ENCODE measurements at places on chromosomes 16 and 17.

DNA sequence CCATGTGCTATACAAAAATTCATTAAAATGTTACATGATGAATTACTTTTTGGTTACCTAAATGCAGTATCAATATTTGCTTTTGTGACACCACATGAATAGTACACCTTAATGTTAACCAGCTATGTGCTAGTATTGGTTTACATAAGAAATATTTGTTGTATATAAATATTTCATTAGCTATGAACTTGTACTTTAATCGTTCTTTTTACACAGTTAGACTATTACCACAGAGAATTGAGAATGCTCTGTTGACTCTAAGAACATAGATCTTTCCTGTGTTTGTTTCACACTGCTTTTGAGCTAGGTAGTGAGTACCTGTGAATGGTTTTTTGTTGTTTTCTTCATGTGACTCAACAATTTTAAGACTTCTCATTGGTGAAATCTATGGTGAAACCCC lies 93.4 kb downstream of the KANSL1 start:
- no peak for DNase-seq

- DNase-seq, result no peak
Measured at GRCh38 chr17:36791942-36792475, 145.3 kb upstream of the LHX1 start.

DNA sequence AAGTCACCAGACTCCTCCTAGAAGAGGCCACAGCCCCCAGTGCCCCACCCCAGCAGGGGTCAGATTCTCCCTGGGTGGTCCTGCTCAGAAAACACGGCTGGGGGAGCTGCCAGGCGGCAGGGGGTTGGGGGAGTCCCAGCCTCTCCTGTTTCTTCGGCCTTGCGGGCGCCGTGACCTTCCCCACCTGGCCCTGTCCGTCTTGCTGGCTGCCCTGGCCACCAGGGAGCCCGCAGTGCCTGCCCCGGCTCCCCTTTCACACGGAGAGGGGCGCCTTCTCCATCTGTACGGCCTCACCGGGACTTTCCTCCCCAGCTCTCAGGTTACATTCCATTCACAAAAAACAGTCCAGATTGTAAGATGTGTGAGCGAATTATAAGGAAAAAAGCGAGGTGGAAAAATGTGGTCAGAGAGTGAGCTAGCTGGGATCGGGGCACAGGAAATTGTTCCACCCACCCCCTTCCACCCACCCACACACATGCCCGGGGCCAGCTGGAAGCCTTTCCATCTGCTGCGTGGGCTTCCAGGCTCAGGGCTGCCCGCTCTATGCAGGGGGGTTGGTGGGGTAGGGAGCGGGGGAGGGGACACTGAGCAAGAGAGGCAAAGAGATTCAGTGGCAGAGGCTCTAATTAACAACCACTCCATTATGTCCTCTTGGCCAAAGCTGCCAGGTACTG lies 14.6 kb upstream of the CIBAR2 start:
- no peak for DNase-seq

DNA sequence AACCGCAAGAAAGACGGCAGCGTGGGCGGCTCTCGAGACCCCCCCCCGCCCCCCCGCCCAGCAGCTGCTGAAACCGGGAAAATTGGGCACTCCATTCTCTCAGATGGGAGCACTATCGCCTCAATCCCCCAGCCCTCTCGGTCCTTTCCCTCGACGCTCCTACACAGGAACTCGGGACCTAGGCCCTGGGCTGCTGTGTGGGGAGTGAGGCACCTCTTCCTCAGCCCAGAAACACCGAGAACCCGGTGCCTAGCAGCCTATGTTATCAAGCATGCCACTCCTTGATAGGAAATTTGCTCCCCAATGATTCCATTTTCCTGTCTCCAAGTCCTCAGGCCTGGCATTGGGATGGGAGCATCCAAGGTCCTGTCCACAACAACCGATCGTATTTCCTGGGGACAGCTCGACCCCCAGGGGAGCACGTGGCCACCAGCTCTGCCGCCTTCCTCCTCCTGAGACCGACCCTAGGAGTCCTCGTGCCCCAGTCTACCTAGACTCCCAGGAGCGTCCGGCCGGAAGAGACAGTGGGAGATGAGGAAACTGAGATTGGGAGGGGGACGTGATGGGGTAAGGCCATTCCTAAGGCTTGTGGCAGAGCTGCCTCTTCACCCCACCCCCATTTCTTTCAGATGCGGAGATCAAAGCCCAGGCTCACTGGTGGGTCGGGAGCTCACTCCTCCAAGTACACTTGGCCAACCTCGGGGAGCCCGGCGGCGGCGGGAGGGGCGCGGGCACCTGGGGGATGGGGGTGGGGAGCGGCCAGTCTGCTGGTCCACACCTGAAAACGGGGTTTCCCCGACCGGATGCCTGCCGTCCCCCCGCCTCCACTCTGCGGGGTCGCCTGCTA lies 17.5 kb upstream of the CBX8 start:
- DNase-seq, result no peak

GRCh38 chr16:69371564-69371963 lies 14.2 kb downstream of the TERF2 start:
- no peak for DNase-seq

- DNase-seq, result no peak
Measured at GRCh38 chr17:60525328-60525684, 736 bp downstream of the APPBP2 start.

- DNase-seq, result no peak
Measured at GRCh38 chr16:49499869-49500610, 126.4 kb downstream of the C16orf78 start.

DNA sequence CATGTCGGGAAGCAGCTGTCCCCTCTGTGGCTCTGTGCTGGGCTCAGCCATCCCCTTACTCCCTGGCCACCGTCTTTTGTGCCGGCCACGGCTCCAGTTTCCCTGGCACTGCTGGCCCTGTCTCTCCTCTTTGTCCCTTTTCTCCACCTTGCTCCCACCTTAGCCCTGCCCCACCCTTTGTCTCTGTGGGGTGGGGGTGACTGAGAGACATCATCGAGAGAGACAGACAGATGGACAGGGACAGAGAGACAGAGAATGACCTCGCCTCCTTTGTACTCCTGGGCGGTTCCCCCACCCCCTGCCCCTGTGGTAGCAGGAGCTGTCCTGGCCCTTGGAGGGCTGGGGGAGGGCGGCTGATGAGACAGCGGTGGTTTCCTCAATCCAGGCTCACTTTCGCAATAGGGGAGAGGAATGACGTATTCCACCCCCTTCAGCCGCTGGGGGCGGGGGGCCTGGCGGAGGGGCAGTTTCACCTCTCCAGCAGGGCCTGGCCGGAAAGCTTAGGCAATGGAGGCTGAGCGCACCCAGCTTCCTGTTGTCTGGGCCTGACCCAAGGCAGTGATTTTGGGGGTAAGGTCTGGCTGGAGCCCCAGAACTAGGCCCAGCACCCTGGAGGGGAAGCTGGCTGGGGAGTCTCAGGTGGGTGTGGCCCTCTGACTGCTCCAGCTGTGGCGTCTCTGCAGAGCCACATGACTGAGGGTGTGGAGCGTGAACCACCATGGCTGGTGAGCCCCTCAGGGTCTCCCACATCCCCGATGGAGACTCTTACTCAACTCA lies 7.3 kb downstream of the FMNL1 start:
- peak; percentile 59 for DNase-seq

DNA sequence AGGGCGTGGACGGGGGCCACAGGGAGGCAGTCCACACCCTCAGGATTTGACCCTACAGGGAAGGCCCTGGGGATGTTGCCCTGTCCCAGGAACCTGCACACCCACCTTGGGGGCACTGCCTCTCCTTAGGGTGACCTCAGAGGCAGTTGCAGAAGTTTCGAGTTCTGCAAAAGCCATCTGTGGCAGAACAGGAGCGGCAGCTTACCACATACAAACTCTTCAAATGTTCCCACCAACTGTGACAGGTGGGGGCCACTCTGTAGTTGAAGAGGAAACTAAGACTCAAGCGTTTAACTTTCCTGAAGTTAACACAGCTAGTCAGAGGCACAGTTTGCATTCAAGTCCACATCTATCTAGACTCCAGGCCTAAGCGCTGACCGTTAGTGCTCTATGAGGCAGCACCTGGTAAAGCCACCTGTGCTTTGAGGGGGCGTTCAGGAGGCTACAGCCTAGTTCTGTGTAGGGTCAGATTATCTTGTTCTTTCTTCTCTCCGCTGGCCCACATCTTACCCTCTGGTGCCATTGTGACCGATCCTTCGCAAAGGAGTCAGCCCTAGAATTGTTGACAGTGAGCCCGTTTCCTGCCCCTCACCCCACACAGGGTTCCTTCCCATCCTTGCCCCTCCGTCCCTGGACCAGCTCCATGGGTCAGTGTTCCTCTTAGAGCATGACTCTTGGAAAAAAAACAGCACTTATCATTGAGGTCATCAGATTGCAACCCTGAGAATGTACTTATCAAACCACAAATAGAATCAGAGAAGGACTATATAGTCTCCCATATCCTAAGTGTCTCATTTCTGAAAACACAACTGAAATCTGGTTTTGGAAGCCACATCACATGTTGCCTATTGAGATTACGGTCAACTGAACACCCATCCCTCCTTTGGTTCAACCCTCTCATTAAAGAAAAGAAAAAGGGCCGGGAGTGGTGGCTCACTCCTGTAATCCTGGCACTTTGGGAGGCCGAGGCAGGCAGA lies 45.4 kb downstream of the CDH1 start:
- DNase-seq, result no peak

GRCh38 chr16:3054965-3055733 lies 8.8 kb downstream of the MMP25 start:
- DNase-seq, result no peak

DNA sequence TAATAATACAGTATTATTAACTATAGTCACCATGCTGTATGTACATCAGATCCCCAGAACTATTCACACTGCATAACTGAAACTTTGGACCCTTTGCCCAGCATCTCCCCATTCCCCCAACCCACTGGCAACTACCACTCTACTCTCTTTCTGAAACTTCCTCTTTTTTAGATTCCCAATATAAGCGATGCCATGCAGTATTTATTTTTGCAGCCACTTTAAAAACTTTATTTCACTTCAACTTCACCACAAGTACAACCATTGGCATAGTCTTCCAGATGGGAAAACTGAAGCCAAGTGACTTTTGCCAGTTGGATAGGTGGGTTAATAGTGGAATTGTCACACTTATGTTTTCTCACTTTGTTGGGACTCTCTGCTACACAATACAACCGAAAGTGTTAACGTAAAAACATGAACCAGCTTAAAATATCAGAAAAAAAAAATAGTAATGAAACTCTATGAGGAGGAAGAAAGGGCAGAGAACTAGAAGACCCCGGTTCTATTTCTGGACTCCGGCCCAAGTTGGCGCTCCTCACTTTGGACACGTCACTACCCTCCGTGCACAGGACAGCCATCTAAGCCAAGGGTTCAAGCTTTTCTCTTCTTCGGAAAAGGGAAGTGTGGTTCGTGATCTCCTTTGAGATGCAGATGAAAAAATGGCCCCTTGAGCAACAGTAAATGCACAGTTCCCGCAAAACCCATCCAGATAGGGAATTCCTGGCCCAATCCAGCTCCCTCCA lies 743 bp downstream of the SHCBP1 start:
- no peak for DNase-seq

DNA sequence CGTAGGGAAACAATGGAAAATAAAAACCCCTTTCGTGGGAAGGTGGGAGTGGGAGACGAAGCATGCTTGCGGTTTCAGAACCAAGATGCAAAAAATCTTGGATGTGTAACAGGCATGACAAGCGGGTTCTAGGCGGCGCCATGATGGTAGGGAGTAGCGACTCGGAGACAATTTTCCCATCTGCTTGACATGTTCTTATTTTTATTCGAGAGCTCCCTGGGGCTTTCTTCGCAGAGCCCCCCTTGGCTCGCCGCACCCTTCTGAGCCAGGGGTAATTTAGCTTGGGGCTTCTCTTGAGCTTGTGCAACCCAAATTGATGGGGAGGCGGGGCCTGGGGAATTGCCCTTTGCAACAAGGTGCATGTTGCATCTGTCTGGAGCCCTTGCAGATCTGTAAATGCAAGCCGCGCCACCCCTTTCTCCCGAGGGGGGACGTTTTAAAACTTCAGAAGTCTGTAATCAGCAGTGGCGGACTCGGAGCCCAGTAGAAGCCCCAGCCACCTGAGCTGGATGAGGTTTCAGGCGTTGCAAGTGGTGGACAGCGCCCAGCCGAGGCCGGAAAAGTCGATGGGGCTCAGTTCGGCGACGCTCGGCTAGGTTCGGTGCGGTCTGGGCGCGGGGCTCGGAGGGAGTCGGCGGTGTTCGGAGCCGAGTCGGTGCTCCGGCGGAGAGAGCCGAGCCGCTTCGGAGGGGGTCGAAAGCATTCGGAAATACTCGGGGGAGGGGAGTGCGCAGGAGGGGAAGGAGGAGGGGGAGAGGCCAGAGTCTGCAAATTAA lies 2.9 kb downstream of the GNAO1 start:
- DNase-seq, result peak; percentile 32

DNA sequence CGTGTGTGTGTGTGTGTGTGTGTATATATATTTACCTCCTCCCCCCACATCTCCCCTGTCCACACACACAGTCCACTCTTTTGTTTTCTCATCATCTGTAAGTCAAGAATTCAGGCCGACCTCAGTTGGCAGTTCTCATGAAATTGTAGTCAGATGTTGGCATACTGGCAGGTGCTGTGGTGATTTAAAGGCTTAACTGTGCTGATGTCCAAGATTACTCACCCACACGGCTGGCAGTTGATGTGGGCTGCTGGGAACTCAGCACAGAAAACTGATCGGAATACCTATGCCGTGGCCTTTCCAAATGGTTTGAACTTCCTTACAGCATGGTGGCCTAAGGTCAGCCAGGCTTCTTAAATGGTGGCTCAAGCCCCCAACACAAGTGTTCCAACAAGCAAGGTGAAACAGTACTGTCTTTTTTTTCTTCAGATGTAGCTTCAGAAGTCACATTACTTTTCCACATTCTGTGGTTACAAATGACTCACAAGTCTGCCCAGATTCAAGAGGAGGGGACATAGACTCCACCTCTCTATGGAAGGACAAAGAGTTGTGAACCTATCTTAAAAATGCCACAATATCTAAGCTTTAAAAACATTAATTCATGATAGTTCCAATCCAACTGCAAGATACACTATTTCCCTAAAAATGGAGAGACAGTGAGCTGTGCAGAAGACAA lies 198.5 kb upstream of the HS3ST4 start:
- DNase-seq, result no peak

- DNase-seq, result no peak
Measured at GRCh38 chr17:38585056-38585917, 20.5 kb downstream of the SRCIN1 start.

- DNase-seq, result no peak
Measured at GRCh38 chr16:22370038-22370820, 4.2 kb downstream of the CDR2 start.

GRCh38 chr17:42249681-42250446 lies 26.3 kb downstream of the STAT5B start:
- DNase-seq, result no peak

GRCh38 chr16:80611930-80612327 lies 71.1 kb downstream of the DYNLRB2 start:
- DNase-seq, result no peak

DNA sequence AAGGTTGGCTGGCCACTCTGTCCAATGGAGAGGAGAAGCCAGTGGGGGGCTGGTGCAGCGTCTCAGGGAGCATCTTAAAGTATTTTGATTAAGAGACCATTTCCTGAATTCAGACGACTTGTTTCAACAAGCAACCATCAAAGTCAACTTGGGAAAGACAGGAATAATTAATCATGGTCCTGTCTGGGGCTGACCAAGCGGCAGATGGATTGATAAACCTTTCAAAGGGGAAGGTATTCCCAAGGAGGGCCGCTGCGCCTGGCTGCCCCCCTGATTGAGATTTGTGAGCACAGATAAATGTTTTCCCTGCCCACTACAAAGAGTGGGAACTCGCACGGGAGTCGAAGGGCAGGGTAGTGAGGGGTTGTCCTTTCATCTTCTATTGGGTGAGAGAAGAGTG lies 47.5 kb downstream of the HNF1B start:
- DNase-seq, result no peak

Data from stimulated activated CD8-positive, alpha-beta memory T cell treated with anti-CD3 and anti-CD28 coated beads, Interleukin-7, amount 100 ng/mL, for 1 hour (primary cell).